Right renal cortex interstitium (tissue), 3 donors: ENCODE measurements at places on chromosomes 3 and 15. TPM values are rescaled to one million over a fixed set of nuclear protein-coding genes. Genes with fewer than 3 reads are reported as not detected.

GRCh38 chr3:65968996-65969395 is 69.7 kb downstream of the MAGI1 start:
- no peak for DNase-seq

DNA sequence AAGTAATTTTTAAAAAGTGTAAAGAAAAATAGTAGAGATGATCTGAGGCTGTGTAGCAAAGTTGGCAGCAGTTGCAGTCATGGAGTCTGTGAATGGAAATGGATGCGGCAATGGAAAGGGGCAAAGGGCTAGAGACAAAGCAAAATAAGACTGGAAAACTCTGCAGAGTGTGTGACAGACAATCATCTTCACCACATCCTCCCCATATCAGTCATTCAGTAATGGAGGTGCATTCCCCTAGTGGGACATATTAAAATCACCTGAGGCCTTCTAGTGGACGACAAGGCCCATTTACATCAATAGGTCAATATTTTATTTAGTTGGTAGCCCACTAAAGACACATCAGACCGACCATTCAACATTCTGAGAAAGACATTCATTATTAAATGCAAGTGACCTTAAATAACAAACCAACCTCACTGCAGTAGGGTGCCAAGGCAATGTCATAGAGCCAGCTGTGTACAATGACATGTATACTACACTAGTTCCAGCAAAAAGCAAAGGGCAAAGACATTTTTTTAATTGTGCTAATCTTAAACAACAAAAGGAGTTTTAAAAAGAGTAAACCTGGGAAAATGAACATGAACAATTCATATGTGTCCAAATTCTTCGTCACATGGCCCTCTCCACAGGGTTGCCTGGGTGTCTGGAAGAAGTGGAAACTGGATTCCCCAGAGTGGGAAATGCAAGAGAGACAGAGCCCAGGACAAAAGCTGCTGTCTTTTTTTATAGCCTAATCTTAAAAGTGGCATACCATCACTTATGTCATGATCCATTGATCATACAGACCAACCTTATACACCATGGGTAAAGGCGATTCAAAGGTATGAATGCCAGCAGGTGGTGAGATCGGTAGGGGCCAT is 15.6 kb upstream of the RAP2B start:
- no peak for DNase-seq

GRCh38 chr3:26229801-26230200 is 392.8 kb upstream of the LRRC3B start:
- no peak for DNase-seq

GRCh38 chr3:122111974-122112373 is 56.8 kb downstream of the CD86 start:
- DNase-seq = no peak

DNA sequence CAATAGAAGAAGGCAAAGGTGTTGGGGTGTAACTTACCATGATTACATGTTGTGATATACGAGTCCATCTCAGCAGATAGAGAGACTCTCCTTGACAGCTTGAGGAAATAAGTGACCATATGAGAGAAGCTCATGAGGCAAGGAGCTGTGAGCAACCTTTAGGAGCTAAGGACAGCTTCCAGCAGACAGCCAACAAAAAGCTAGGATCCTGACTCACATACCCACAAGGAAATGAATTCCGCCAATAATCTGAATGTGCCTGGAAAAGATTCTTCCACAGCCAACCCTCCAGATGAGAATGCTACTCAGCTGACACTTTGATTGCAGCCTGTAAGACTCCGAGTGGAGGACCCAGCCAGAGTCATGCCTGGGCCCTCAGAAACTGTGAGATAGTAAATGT is 339.6 kb upstream of the TPRG1 start:
- DNase-seq = no peak

DNA sequence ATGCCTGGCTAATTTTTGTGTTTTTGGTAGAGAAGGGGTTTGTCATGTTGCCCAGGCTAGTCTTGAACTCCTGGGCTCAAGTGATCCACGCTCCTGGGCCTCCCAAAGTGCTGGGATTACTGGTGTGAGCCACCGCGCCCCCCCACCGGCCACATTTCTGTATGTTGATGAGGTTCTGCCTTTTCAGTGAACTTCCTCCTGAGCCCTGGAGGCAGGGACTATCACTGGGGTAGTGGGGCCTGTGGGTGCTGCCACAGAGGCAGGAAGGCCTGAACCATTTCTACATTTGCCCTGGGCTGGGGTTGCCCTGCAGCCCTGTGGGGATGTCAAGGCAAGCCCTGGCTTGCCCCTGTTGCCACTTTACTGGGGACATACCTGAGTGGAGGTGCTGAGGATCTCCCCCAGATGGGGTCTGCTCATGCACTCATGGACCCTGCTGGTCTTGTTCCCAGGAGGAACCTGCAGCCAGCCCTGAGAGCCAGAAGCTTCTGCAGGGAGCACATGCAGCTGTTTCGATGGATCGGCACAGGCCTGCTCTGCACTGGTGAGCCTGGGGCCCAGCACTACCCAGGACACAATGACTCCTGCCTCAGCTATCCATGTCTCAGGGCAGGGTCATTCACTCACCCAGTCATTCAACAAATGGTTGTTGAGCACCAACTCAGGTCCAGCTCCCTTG is 5.7 kb downstream of the SLC28A1 start:
- DNase-seq = no peak

- DNase-seq = no peak
Measured at GRCh38 chr3:58532794-58533220, 4.2 kb downstream of the ACOX2 start.

DNA sequence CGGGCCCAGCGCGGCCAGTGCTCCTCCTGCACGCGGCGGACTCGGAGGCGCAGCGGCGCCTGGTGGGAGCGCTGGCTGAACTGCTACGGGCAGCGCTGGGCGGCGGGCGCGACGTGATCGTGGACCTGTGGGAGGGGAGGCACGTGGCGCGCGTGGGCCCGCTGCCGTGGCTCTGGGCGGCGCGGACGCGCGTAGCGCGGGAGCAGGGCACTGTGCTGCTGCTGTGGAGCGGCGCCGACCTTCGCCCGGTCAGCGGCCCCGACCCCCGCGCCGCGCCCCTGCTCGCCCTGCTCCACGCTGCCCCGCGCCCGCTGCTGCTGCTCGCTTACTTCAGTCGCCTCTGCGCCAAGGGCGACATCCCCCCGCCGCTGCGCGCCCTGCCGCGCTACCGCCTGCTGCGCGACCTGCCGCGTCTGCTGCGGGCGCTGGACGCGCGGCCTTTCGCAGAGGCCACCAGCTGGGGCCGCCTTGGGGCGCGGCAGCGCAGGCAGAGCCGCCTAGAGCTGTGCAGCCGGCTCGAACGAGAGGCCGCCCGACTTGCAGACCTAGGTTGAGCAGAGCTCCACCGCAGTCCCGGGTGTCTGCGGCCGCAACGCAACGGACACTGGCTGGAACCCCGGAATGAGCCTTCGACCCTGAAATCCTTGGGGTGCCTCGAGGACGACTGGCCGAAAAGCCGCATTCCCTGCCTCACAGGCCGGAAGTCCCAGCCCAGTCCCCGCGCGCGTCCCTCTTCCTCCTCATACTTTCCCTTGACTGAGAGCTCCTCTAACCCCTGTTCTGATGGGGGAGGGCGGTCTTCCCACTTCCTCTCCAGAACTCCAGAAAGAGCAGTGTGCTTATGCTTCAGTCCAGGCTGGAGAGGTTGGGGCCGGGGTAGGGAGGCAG is 1.4 kb upstream of the IL17RC start:
- no peak for DNase-seq

DNA sequence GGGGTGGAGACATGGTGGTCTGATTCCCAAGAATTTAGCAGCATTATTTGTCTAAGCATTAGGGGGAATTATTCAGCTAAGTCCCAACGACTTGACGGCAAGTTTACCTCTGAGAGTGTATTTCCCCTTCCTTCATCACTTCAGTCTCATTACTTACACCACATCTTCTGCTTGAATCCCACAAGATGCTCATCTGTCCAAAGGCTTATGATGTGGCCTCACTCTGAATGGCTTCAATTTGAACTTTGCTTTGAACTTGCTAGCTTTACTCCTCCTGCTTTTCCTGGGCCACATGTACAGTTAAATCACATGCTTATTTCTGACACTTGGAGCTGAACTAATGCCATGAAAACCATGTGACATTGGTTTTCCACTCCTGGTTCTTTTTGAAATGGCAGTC is 231.3 kb upstream of the SATB1 start:
- no peak for DNase-seq

- no peak for DNase-seq
Measured at GRCh38 chr15:29097168-29097567, 172.5 kb downstream of the NSMCE3 start.

DNA sequence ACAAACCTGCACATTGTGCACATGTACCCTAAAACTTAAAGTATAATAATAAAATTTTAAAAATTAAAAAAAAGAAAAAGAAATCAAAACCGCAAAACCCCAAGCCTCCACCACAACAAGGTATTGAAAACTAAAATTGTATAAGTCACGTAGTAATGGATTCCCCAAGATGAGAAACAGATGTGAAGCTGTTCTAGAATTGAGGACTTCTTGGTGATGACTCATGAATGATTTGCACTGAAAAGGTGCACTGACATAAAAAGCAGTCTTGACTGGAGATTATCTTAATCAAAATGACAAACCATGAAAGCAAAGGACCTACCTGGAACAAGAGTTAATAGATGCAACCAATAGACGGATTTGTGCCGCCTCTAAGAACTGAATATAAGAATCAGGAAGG is 225.8 kb downstream of the MYRIP start:
- DNase-seq = no peak

DNA sequence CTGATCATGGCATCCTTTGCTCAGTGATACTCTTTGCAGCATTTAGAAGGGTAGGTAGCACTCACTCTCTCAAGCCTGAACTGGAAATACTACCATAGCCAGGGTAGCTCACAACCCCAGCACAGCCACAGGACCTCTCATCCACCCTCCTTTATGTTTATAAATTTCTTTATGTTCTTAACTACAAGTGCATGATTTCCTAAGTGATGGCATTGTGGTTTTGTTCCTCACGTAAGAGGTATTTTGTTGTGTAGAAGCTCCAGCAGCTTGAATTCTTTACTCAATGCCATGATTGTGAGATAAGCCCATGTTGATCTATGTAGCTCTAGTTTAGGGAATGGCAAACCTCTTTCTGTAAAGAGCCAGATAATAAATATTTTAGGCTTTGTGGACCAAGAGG is 7.9 kb upstream of the RTP3 start:
- no peak for DNase-seq

- no peak for DNase-seq
Measured at GRCh38 chr3:159187706-159188105, 385.9 kb downstream of the MFSD1 start.

GRCh38 chr3:51814034-51814433 is 35.0 kb upstream of the IQCF6 start:
- DNase-seq = no peak

DNA sequence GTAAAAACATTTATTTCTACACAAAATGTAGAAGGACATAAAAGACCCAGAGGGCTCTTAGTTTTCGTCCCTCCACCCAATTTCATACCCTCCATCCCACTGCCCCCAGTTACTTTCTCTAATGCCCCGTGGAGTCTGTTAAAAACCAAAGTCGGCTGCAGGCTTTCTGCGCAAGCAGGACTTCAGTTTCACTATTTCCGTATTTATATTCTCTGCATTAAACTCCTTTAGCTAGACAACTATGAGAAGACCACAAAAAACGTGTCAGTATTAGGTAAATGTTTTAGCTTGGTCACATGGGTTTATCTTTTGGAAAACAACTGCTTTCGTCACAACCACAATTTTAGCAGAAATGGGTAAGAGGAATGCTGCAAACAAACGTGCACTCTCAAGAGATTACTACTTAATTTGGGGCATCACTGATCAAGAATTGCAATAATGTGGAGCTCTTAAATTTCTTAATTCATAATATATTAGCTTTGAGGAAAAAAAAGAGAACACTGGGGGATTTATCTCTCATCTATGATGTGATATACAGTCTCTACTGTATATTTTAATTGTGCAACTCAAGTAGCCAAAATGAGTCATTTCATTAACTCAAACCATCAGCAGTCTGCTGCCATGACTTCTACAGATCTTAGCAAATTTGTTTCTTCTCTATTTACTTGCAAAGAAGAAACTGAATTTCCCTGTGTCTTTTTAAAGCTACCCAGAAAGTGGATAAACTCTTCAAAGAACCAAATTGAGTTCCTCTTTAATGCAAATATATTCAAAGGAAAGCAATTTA is 740 bp upstream of the NSMCE3 start:
- no peak for DNase-seq

DNA sequence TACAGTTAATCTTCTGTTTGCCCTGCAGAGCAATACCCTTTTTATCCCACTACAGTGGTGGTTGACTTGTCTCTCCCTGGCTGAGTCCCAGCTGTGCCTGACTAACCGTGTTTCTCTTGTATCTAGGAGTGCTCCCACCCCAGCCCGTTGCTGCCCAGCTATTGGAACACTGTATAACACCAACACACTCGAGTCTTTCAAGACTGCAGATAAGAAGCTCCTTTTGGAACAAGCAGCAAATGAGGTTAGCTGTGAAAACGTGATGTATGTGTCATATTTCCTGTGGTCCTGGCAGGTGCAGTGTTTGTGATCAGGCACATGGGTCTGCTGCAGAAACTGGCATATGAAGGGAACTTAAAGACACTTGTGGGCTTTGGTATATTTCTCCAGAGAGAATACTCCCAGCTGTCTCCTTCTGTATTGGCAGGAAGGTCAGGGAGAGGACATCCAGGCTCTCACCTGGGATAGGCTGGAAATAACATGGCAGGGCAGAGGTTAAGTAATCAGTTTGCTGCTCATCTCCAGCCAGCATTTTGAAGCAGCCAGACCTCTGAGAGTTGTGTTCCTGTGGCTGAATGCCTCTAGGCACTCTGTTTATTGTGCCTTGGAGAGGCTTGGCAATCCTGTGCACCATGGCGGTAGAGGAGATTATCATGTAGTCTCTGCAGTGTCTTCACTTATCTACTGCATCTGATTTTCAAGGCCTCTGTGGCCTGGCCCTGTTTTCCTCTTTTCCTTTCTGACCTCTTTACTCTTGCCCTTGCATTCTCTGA is 34.8 kb downstream of the ATG7 start:
- DNase-seq = no peak

DNA sequence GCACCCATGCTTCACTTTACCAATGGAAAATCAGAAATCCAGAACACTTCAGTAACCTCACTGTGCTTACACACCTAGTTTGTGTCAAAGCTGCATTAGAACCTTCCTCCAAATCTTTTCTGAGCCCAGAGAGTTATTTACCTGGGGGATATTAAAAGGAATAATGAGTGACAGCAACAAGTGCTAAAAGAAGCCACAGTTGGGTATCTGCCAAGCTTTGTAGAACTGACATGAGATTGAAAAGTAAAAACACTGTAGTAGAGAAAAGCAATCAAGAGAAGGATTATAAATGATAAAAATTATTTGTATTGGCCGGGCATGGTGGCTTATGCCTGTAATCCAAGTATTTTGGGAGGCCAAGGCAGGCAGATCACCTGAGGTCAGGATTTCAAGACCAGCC is 8.8 kb upstream of the TBC1D23 start:
- no peak for DNase-seq

- no peak for DNase-seq
Measured at GRCh38 chr3:73475175-73475574, 149.6 kb downstream of the PDZRN3 start.

Gene LSAMP
- 15.7 TPM for polyA plus RNA-seq

Gene CGNL1
- 72.5 TPM for polyA plus RNA-seq

Gene TFRC
- 45.1 TPM for polyA plus RNA-seq

Gene CFAP20DC
- polyA plus RNA-seq = 4.6 TPM

Gene TIPIN
- 23.9 TPM for polyA plus RNA-seq

Gene FETUB
- not detected for polyA plus RNA-seq

Gene SAXO2
- polyA plus RNA-seq = 6.1 TPM

Gene IL5RA
- polyA plus RNA-seq = 0.62 TPM

Gene CEP63
- 34.2 TPM for polyA plus RNA-seq

Gene GOLGA8G
- polyA plus RNA-seq = not detected
